ENCODE measurements at places on chromosomes 3 and 15.

DNA sequence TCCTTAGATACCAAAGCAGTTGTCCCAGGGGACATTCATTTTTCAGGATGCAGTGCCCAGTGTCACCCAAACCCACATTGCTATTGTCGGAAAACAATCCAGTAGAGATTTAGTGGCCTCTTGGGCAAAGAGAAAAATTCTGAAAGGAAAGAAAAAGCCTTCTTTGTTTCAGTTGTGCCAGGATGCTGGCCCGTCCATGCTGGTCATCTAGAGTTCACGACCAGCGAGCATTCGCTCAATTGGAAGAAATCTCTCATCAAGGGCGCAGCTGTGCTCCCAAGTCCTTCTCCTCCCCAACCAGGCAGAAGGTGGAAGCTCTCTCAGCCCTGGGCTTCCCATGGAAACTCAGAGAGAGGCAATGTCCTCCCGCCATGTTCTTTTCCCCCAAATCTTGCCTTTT lies 123.7 kb downstream of the MTHFS start:
- no peak for DNase-seq

DNA sequence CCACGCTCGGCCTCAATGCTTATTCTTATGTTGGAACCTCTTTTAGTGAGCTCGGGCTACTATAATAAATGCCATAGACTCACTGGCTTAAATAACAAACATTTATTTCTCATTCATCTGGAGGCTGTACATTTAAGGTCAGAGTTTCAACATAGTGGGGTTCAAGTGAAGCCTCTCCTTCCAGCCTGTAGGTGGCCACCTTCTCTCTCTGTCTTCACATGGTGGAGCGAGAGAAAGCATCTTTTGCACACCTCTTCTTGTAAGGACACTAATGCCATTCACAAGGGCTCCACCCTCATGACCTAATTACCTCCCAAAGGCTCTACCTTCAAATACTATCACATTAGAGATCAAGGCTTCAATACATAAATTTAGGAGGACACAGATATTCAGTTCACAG lies 520.3 kb upstream of the EPHA6 start:
- no peak for DNase-seq

DNA sequence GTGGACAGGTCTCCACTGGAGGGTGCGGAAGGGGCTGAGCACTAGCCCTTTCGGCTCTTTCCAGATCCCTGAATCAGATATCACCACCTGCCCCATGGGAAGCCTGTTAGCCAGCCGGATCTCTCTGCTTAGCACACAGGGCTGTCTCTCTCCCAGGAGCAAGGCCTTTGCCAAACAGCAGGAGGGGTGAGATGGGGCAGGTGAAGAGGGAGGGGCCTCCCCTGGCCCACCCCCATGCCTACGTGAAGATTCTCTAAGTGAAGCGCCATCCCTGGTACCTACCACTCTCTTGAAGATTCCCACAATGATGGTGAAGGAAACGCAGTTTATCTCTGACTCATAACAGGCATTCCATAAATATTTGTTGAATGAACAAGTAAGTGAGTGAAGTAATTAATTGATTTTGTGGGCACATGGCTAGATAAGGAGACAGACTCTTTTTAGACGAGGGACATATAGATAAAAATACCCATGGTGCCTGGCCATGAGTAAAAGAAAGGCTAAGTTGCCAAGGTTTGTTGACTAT lies 19.6 kb upstream of the HCN4 start:
- peak; percentile 93 for DNase-seq

GRCh38 chr3:146033950-146034349 lies 127.0 kb downstream of the PLOD2 start:
- no peak for DNase-seq

- DNase-seq: no peak
Observed at GRCh38 chr15:52438047-52438446, 90.6 kb downstream of the MYO5A start.

DNA sequence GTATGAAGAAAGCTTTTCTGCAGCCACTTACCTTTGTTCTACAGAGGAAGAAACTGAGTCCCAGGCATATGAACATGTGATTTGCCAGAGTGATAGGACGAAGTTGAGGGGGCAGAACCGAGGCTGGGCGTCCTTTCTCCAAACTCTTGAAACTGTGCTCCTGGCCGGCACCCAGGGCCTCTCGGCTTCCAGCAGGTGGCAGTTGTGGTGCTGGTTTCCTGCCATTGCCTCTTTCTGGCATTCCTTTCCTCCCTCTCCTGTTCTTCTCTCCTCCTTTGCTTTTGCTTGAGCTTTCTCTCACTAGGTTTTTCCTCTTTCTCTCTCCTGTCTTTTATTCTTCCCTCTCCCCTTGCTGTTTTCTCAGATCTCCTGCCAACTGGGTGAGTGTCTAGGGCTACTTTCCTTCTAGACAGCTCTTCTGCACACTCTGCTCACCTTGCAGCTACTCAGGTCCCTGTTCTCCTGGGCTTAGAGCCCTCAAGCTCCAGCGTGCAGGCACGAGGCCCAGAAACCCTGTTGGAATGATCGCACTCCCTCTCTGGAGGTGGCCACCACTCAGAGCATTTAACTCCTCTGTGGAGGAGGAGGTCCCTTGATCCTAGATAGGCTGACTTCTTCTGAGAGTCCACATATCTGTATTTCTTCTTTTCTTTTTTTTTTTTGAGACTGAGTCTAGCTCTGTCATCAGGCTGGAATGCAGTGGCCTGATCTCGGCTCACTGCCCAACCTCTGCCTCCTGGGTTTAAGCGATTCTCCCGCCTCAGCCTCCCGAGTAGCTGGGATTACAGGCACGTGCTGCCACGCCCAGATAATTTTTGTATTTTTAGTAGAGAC lies 26.2 kb downstream of the TRAK1 start:
- peak; percentile 29 for DNase-seq

DNA sequence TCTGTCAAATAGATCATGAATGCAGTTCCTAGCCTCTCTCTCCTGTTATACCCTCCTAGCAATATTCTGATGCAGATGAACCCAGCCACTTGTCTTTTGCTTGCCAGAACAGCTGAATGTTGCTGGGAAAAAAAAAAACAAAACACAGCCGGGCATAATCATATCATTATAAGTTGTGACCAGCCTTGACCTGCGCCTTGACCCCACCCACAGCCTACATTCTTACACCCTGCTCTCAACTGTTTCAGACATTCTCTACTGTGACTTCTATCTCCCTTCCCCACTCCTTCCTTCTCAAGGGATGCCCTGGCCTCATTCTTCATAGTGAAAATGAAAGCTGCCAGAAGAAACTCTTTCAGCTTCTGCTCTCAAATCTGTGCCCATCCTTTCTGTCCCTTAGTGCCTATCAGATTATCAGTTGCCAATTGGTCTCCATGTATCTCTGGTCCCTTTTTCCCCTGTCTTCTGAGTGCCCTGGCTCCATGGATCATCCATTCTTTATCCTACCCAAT lies 389.1 kb upstream of the TPRG1 start:
- no peak for DNase-seq

GRCh38 chr3:41222501-41222900 lies 23.2 kb downstream of the CTNNB1 start:
- DNase-seq: no peak

- DNase-seq: no peak
Observed at GRCh38 chr3:122916084-122916483, 111.5 kb downstream of the SEMA5B start.

GRCh38 chr3:100041328-100041749 lies 73.0 kb downstream of the FILIP1L start:
- peak; percentile 81 for DNase-seq

GRCh38 chr15:57059026-57059660 lies 140.7 kb downstream of the TCF12 start:
- DNase-seq: no peak
